Thoracic aorta (tissue), 2 donors: ENCODE measurements at places on chromosomes 7 and 10. TPM values are rescaled to one million over a fixed set of nuclear protein-coding genes. Genes with fewer than 3 reads are reported as not detected.

Gene USP54
- 45.1 TPM for total RNA-seq

DNA sequence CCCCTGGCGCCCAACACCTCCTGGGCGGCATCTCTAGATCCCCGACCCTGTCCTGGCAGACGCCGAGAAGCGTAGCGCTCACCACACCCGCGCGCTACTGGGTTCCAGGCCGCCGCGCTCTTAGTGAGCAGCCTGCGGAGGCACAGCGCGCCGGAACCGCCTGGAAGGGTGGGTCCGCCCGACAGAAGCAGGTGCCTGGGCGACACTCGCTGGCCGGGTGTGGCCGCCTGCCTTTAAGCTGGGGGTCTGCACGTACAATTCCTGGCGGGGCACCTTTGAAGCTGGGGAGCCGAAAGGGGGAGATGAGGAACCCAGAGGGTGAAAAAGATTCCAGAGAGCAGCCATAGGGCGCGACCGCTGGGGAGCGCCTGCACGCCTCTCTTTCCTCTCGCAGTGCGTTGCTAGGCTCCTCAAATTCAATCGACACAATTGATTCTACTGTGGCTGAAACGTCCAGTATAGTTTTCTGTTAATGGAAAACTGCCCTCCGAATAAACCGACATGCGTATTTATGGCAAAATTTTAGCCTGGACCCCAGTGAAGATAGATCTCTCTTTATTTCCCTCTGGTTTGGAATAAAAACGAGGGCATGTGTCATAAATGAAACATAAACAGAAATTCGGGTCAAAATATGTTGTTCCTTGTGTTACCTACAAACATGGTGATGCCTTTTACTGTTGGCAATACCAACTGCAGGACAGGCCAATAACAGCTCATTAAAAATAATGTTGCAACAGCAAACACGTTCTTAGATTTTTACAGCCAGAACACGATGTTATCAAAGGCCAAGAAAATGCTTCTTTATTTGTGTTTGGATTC, 4.6 kb downstream of the HMX3 start:
- no peak overlapping the region for H3K4me3 ChIP-seq
- DNase-seq, result no peak
- peaks cover 62% of the 10 kb centered on the region for H3K27me3 ChIP-seq
- no peaks in the 10 kb centered on the region for H3K36me3 ChIP-seq

- no peak overlapping the region for H3K27ac ChIP-seq
- H3K4me1 ChIP-seq, result no peaks in the 10 kb centered on the region
- H3K27me3 ChIP-seq, result no peaks in the 10 kb centered on the region
- H3K36me3 ChIP-seq, result no peaks in the 10 kb centered on the region
- H3K4me3 ChIP-seq, result no peak overlapping the region
These were observed 149.5 kb upstream of the LRGUK start for GRCh38 chr7:133977409-133978274.

- no peak overlapping the region for H3K27ac ChIP-seq
- no peaks in the 10 kb centered on the region for H3K27me3 ChIP-seq
- no peak for DNase-seq
- H3K4me1 ChIP-seq, result no peaks in the 10 kb centered on the region
- H3K4me3 ChIP-seq, result no peak overlapping the region
These were observed 364.3 kb upstream of the PLXDC2 start for GRCh38 chr10:19451937-19452336.

Gene HOXA13
- not detected for total RNA-seq

- H3K36me3 ChIP-seq, result peaks cover 10% of the 10 kb centered on the region
- H3K4me1 ChIP-seq, result peaks cover 47% of the 10 kb centered on the region
- H3K4me3 ChIP-seq, result no peak overlapping the region
- peak overlapping the region; percentile 81 for H3K27ac ChIP-seq
These were observed 32.3 kb downstream of the CAV1 start for GRCh38 chr7:116557066-116557585.

GRCh38 chr7:32150589-32150988, 80.4 kb upstream of the PDE1C start:
- H3K4me3 ChIP-seq, result no peak overlapping the region
- no peak for DNase-seq
- H3K4me1 ChIP-seq, result peaks cover 3% of the 10 kb centered on the region
- H3K27ac ChIP-seq, result no peak overlapping the region
- no peaks in the 10 kb centered on the region for H3K27me3 ChIP-seq

DNA sequence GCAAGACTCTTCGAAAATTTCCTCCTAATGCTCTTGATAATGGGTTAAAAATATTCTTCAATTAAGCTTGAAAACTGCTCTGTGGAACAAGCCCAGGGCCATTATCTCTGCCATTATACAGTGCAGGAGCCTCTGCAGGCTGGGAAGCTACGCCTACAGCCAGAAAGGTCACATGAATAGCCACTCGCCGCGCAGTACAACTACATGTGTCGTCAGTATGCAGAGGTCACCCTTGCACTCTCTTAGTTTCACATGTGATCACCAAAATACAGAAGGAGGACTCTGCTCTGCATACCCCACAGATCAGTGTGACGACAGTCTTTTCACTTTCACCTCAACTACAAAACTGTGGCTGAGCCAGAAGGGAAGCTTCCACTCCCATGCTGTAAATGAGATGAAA, 141.8 kb upstream of the C1QL3 start:
- H3K36me3 ChIP-seq, result no peaks in the 10 kb centered on the region
- H3K27ac ChIP-seq, result no peak overlapping the region
- no peak overlapping the region for H3K4me3 ChIP-seq
- no peaks in the 10 kb centered on the region for H3K4me1 ChIP-seq

GRCh38 chr7:128759242-128759641, 16.4 kb downstream of the OPN1SW start:
- H3K4me1 ChIP-seq, result peaks cover 28% of the 10 kb centered on the region
- no peak for DNase-seq
- H3K36me3 ChIP-seq, result peaks cover 22% of the 10 kb centered on the region
- H3K27ac ChIP-seq, result no peak overlapping the region

- no peak for DNase-seq
- no peak overlapping the region for H3K27ac ChIP-seq
- H3K27me3 ChIP-seq, result no peaks in the 10 kb centered on the region
- no peaks in the 10 kb centered on the region for H3K4me1 ChIP-seq
These were observed 122.0 kb upstream of the AHR start for GRCh38 chr7:17176371-17177032.
